ENCODE measurements at places on chromosomes 5 and 9. TPM values are rescaled to one million over a fixed set of nuclear protein-coding genes. Genes with fewer than 3 reads are reported as not detected.

TAF11L5 gene
- not detected for total RNA-seq

ZBTB5 gene
- 4.9 TPM for total RNA-seq

HTR4 gene
- 4.3 TPM for total RNA-seq

NMUR2 gene
- total RNA-seq = not detected

CAMLG gene
- 18.2 TPM for total RNA-seq

- no peak for DNase-seq
Measured at GRCh38 chr5:159531554-159532105, 201.3 kb upstream of the IL12B start.

DNA sequence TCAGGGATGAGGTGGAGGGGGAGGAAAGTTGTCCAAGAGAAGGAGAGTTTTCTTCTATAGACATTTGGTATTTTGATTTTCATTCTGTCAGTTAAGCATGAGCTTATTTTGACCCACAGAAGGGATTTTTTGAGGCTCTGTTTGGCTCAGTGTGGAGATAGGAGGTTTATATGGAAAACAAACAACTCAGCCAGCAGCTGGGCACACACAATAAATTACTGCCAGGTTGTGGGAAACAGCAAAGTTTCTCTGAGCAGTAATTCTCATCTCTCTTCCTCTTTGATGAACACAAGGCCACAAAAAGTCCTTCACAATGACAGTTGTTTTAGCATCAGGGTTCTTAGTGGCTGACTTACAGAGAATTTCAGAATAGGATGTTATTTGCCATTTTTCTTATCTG is 486.1 kb downstream of the KDM4C start:
- DNase-seq = no peak

DNA sequence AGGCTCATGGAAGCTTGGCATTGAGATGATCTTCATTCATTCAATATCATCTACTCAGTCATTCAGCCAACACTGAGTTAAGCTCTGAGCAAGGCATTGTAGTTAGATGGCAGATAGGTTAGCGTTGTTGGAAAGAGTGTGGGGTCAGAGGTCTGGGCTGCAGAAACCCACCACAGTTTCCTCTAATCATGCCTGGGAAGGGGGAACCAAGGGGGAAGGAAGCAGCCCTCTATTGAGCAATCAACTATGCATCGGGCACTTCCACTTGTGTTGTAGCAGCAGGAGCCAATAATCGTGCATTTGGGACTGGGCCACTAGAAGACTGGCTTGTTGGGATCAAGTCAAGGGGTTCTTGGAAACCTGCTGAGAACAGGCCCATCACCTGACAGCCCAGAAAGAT is 139.1 kb downstream of the PIP5K1B start:
- no peak for DNase-seq

GRCh38 chr5:126416266-126416925 is 6.8 kb upstream of the GRAMD2B start:
- no peak for DNase-seq

DNA sequence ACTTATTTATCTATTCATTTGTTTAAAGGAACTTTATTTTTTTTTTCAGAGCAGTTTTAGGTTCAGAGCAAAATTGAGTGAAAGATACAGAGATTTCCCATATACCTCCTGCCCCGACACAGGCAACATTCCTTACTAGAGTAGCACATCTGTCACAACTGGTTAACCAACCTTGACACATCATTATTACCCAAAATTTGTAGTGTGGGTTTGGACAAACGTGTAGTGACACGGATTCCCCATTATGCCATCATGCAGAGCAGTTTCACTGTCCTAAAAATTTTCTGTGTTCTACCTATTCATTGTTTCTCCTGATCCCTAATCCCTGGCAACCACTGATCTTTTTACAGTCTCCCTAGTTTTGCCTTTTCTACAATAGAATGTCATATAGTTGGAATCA is 57.3 kb upstream of the LHFPL2 start:
- DNase-seq = no peak

GRCh38 chr5:180400416-180400815 is 47.3 kb upstream of the GFPT2 start:
- DNase-seq = no peak

Measured in right atrium auricular region (tissue), 2 donors.